ENCODE measurements at places on chromosomes 3 and 15.

- H3K4me3 ChIP-seq, result no peak overlapping the region
- no peak for DNase-seq
- no peaks in the 10 kb centered on the region for H3K4me1 ChIP-seq
- H3K27ac ChIP-seq, result no peak overlapping the region
These were observed 435.4 kb downstream of the MFSD1 start for GRCh38 chr3:159237226-159237625.

DNA sequence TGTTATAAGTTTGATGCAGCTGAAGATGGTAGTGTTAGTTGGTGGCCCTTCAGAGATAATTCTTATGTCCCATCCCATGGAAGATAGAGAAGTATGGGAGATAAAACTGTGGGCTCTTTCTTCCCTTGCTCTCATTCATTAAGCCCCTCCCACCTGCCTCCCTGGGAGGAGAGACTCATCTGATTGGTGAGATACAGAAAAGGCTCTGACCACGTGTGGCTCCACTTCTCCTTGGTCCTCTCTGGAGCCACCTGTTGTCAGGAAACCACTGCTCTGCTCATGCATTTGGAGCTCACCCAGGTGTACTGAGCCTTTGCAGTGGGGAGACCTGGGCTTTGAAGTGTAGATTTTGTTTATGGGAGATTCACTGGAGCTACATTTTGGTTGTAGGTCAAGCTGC, 293.2 kb upstream of the RASGRP1 start:
- H3K4me1 ChIP-seq, result no peaks in the 10 kb centered on the region
- H3K27me3 ChIP-seq, result peaks cover 22% of the 10 kb centered on the region
- no peaks in the 10 kb centered on the region for H3K36me3 ChIP-seq

- no peaks in the 10 kb centered on the region for H3K36me3 ChIP-seq
- peaks cover 30% of the 10 kb centered on the region for H3K27me3 ChIP-seq
- peaks cover 7% of the 10 kb centered on the region for H3K4me1 ChIP-seq
- no peak overlapping the region for H3K4me3 ChIP-seq
These were observed 168.1 kb upstream of the MBNL1 start for GRCh38 chr3:152100491-152101132.

- H3K27me3 ChIP-seq, result peaks cover 3% of the 10 kb centered on the region
- H3K4me3 ChIP-seq, result no peak overlapping the region
- peaks cover 3% of the 10 kb centered on the region for H3K4me1 ChIP-seq
- DNase-seq, result no peak
- no peak overlapping the region for H3K27ac ChIP-seq
These were observed 93.6 kb downstream of the APBA2 start for GRCh38 chr15:28979208-28979841.

DNA sequence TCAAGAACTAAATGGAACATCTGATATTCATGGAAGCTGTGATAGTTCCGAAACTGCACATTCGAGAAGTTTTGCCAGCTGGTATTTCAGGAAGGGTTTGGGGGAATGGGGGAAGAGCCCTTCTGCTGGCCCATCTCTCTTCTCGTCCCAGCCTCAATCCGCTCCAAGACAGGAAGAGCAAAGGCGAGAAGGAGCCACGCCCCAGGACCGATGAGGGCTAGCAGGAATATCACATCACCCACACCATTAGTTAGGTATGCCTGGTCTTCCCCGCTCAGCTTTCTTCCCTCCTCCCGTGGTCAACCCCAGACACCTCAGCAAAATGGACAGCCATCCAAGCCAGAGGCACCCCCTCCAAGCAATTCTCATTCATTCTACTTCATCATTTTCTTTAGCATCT, 14.9 kb upstream of the PCSK6 start:
- H3K27me3 ChIP-seq, result peaks cover 17% of the 10 kb centered on the region
- no peak overlapping the region for H3K4me3 ChIP-seq
- H3K27ac ChIP-seq, result no peak overlapping the region
- no peaks in the 10 kb centered on the region for H3K36me3 ChIP-seq
- no peak for DNase-seq

DNA sequence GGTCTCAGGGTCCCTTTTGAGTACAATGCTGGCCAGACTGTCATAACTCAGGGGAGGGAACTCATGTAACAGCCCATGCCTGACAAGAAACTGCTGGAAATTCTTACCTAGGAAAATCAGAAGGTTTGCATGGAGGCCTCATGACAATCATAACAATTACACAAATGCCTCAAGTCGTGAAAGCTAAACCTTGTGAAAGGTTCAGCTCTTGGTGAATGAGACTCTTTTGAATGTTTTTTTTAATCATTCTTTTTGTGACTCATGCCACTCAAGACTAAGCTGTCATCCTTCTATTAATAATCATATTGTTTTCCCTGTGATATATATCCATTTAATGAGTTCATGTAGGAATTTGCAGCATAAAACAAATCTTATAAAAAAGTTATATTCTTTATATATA, 61.4 kb upstream of the LEKR1 start:
- H3K27me3 ChIP-seq, result no peaks in the 10 kb centered on the region
- H3K27ac ChIP-seq, result no peak overlapping the region

GRCh38 chr3:196949285-196949619, 6.9 kb upstream of the NCBP2 start:
- H3K4me3 ChIP-seq, result no peak overlapping the region
- peaks cover 2% of the 10 kb centered on the region for H3K36me3 ChIP-seq
- no peaks in the 10 kb centered on the region for H3K27me3 ChIP-seq
- no peak overlapping the region for H3K27ac ChIP-seq
- no peak for DNase-seq

DNA sequence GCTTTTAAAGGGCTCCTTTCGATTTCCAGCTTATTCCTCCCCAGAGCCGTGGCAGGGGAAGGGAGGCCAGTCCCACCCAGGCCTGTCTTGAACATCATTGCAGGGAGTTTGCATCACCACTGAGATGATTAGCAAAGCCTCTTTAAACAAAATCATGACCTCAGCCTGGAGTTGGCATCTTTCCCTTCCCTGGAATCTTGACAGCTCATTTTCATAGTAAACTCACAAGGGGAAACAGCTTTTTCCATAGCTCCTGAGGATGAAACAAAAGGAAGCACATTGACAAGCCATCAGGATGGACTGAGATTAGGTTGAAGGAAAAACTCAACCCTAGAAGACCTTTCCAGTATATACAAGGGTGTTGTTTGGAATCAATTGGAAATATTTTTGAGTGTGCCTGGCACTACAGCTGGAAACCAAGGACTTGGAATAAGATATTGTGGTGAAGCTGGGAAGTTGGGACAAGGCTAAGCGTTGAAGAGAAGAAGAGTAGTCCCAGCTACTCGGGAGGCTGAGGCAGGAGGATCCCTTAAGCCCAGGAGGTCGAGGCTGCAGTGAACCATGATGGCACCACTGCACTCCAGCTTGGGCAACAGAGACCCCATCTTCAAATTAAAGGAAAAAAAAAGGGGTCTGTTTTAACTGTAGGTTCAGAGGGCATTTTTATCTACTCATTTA, 3.1 kb upstream of the LARP6 start:
- no peaks in the 10 kb centered on the region for H3K36me3 ChIP-seq
- peaks cover 3% of the 10 kb centered on the region for H3K4me1 ChIP-seq
- no peak overlapping the region for H3K4me3 ChIP-seq
- H3K27ac ChIP-seq, result no peak overlapping the region

GRCh38 chr15:80154336-80154735, 1.5 kb downstream of the FAH start:
- DNase-seq, result no peak
- no peak overlapping the region for H3K27ac ChIP-seq
- H3K4me3 ChIP-seq, result peak overlapping the region; percentile 92
- H3K4me1 ChIP-seq, result peaks cover 31% of the 10 kb centered on the region
- H3K27me3 ChIP-seq, result peaks cover 2% of the 10 kb centered on the region

DNA sequence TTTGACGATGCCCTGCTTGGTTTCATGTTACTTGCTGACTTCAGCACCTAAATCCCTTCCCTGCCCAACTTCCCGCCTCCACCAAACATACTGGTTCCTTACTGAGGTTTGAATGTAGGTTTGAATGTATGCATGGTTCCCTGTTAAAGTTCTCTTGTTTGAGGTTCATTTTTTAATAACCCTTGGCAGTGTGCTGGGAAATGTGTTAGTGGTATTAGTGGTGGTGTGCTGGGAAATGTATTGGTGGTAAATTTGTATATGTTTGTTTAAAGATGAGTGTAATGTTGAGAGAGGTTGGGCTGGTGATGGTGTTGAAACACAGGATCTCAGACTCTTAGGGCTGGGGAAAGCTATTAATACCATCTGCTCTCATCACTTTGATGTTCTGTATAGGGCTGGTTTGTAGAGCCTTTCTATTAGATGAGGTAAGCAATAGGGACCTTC, 392.7 kb downstream of the PTPRG start:
- no peaks in the 10 kb centered on the region for H3K36me3 ChIP-seq
- no peak overlapping the region for H3K4me3 ChIP-seq
- DNase-seq, result no peak

GRCh38 chr3:146747928-146748327, 142.8 kb upstream of the PLSCR5 start:
- no peak overlapping the region for H3K27ac ChIP-seq
- no peaks in the 10 kb centered on the region for H3K4me1 ChIP-seq
- no peaks in the 10 kb centered on the region for H3K27me3 ChIP-seq
- no peak overlapping the region for H3K4me3 ChIP-seq
- H3K36me3 ChIP-seq, result no peaks in the 10 kb centered on the region
- no peak for DNase-seq

DNA sequence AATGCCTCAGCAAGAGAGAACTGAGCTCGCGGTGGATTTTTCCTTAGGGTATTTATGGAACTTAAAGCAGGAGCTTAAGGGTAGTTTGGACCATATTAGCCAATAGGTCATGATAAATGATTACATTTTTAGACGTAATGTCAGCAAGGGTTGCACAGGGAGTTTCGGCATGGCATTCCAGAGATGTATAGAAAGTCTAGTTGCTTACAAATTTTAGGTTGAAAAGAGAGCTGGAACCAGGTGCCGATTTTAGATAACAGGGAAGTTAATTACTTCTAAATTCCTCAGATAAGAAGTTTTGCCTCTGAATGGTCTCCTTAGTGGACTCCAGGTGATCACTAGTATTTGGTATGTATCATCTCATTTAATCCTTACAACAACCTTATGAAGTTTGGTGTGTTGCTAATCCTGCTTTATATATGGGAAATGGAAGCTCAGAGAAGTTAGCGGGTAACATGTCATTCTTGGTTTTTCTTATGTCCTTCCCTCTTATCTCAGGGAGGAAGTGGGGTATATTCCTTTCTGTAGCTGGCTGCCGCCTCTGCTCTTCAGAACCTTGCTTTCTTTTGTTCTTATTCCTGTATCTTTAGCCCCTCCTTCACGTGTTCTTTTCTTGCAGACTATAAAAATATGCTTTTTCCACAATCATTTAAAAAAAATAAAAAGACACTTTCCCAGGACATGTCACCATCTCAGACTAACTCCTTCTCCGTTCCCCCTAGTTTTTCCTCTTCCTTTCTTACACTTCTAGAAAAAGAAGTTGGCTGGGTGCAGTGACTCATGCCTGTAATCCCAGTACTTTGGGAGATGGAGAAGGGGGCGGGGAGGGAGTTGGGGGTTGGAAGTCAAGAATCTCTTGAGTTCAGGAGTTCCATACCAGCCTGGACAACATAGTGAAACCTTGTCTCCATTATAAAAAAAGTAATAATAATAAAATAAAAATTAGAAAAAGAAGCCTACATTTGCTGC, 25.7 kb downstream of the IQGAP1 start:
- no peak for DNase-seq
- peak overlapping the region; percentile 73 for H3K27ac ChIP-seq
- H3K36me3 ChIP-seq, result peaks cover 44% of the 10 kb centered on the region

GRCh38 chr15:47429376-47429775, 287.9 kb upstream of the SEMA6D start:
- no peaks in the 10 kb centered on the region for H3K4me1 ChIP-seq
- H3K36me3 ChIP-seq, result no peaks in the 10 kb centered on the region
- H3K27ac ChIP-seq, result no peak overlapping the region
- no peaks in the 10 kb centered on the region for H3K27me3 ChIP-seq
- no peak for DNase-seq

DNA sequence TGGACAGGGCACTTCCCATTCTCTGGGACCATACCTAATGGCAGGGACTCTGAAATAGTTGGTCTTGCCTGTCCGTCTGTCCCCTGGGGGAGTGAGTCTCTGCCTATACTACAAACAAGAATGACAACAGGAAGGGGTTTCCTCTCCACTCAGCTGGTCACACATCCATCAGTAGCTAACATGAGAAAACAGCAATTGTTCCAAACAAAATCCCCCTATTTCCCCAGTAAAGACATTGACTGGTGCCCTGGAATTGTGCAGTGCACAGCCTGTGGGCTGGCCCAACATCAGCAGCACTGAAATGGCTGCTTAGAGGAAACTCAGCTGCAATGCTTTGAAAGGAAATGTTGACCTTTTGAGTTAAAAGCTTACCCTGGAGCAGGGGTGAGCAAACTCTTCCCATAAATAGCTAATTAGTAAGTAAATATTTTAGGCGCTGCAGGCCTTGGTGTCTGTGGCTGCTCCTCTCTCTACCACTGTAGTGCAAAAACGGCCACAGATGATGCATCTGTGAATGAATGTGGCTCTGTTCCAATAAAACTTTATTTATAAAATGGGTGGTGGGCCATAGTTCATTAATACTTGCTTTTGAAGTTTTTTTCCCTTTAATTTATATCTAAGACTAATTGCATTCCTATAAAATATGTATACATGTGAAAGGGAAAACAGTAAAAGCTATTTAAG, 174.3 kb downstream of the KLF13 start:
- no peaks in the 10 kb centered on the region for H3K36me3 ChIP-seq
- H3K27ac ChIP-seq, result no peak overlapping the region
- H3K4me1 ChIP-seq, result peaks cover 9% of the 10 kb centered on the region

GRCh38 chr15:67186688-67187087, 67.8 kb downstream of the AAGAB start:
- peaks cover 8% of the 10 kb centered on the region for H3K4me1 ChIP-seq
- no peak overlapping the region for H3K4me3 ChIP-seq
- peaks cover 71% of the 10 kb centered on the region for H3K36me3 ChIP-seq
- DNase-seq, result no peak

GRCh38 chr3:160773722-160774121, 17.7 kb downstream of the PPM1L start:
- no peak overlapping the region for H3K27ac ChIP-seq
- no peaks in the 10 kb centered on the region for H3K4me1 ChIP-seq
- H3K27me3 ChIP-seq, result peaks cover 12% of the 10 kb centered on the region
- no peaks in the 10 kb centered on the region for H3K36me3 ChIP-seq
- H3K4me3 ChIP-seq, result no peak overlapping the region

GRCh38 chr15:75723847-75724660, 11.4 kb upstream of the CSPG4 start:
- H3K27me3 ChIP-seq, result peaks cover 4% of the 10 kb centered on the region
- no peak for DNase-seq
- H3K27ac ChIP-seq, result no peak overlapping the region
- H3K4me1 ChIP-seq, result peaks cover 3% of the 10 kb centered on the region
- no peak overlapping the region for H3K4me3 ChIP-seq

- H3K4me1 ChIP-seq, result no peaks in the 10 kb centered on the region
- H3K4me3 ChIP-seq, result no peak overlapping the region
- H3K27me3 ChIP-seq, result no peaks in the 10 kb centered on the region
- no peak for DNase-seq
- H3K27ac ChIP-seq, result no peak overlapping the region
These were observed 258.7 kb upstream of the PPP2R3A start for GRCh38 chr3:135706758-135707375.
